ENCODE measurements at places on chromosomes 11 and 22. TPM values are rescaled to one million over a fixed set of nuclear protein-coding genes. Genes with fewer than 3 reads are reported as not detected.

NCR3LG1 gene
- total RNA-seq: 38.6 TPM

IFITM10 gene
- total RNA-seq: not detected

GRCh38 chr11:9315078-9315688 is 790 bp upstream of the TMEM41B start:
- no peak for DNase-seq

DNA sequence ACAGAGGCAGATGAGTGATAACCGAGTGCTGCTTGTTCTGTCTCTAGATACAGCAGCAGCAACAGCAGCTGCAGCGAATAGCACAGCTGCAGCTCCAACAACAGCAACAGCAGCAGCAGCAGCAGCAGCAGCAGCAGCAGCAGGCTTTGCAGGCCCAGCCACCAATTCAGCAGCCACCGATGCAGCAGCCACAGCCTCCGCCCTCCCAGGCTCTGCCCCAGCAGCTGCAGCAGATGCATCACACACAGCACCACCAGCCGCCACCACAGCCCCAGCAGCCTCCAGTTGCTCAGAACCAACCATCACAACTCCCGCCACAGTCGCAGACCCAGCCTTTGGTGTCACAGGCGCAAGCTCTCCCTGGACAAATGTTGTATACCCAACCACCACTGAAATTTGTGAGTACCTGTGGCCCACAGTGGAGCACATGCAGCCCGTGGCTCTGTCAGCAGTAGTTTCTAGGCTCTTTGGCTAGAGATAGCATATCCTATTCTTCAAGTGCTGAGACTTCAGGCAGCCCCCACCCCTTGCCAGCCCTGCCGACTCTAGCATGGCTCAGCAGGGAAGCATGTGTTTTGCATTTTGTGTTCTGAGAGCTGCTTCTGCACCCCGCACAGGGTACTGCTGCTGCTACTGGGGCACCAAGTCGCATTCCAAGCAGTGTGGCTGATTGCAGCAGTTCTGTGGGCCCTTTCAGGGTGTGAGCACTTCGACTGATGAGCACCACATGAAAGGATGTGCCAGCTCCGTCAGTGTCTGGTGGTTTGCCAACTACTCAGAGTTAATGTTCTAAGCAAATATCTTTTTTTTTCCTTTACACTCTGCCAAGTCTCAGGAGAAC is 59.2 kb downstream of the MED15 start:
- DNase-seq: no peak

GRCh38 chr11:131027491-131027890 is 111.2 kb upstream of the SNX19 start:
- DNase-seq: no peak

GRCh38 chr11:107392611-107393010 is 65.0 kb downstream of the CWF19L2 start:
- no peak for DNase-seq

DNA sequence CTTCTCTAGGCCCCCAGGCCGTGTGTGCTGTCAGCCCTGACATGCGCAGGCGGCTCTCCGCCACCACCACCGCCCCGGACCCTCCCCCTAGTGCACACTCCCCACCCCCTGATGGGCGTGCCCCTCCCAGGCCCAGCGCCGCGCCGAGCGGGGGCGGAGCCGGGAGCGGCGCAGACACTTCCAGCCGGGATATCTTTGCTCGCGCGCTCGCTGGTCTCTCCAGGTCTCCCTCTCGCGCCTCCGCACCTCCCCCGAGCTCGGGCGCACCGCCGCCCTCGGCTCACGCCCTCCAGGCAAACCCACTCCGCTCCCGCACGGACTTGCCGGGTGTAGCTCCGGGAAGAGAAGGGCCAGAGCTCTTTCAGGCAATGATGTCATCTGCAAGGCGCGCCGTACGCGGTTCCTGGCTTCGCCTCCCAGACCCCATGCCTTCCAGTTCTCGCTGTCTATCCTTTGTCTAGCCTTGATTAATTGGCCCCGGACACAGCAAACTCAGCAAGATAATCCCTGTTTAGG is at the start of gene SCN3B:
Gene SCN3B (minus strand): TSS at position 59 of the 516 bp plus-strand sequence. CDS start 823 bp downstream, outside the sequence.
- DNase-seq: no peak

DNA sequence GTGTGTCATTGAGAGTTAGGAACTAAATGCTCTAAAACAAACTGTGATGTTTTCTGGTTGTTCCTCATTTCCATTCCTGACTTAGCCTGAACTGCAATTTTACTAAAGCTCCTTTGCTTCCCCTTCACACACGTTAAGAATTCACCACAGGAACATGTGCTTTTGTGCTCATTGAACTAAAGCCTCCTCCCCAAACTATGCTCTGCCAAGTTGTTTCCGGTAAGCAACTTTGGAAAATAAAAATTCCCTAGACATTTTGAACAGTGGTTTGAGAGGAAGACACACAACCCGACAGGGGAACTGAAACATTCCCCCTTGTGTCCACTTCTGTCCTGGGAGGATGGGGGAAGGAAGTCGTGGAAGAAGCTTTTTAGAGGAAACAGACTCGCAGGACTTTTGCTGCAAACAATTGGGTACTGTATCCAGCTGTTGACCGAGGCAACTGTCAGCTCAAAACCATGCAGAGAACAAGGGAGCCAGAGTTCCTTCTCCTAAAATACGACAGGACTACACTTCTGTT is 66.9 kb downstream of the GAB2 start:
- peak; percentile 73 for DNase-seq

- no peak for DNase-seq
Observed at GRCh38 chr11:115741376-115742107, 237.3 kb upstream of the CADM1 start.

GRCh38 chr11:117473481-117474091 is 145.9 kb downstream of the CEP164 start:
- DNase-seq: no peak

- DNase-seq: no peak
Observed at GRCh38 chr11:5257296-5257695, 2.7 kb upstream of the HBG2 start.

DNA sequence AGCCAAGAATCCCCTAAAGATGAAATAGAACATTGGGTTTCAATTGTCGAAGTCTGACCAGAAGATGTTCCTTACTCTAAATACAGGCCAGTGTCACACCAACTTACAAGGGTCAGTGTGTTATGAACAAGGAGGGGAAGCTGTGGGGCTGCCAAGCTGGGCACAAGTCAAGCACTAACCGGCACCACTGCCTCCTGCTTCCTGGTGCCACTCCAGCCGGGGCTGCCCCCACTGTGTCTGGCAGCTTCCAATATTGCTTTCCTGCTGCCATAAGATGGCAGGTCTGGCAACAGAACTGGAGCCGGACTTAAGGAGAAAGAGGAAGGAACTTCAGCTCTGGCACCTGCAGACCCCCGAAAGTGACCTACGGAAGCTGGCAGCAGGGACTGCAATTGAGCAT is 13.7 kb upstream of the VPS37C start:
- DNase-seq: no peak

DNA sequence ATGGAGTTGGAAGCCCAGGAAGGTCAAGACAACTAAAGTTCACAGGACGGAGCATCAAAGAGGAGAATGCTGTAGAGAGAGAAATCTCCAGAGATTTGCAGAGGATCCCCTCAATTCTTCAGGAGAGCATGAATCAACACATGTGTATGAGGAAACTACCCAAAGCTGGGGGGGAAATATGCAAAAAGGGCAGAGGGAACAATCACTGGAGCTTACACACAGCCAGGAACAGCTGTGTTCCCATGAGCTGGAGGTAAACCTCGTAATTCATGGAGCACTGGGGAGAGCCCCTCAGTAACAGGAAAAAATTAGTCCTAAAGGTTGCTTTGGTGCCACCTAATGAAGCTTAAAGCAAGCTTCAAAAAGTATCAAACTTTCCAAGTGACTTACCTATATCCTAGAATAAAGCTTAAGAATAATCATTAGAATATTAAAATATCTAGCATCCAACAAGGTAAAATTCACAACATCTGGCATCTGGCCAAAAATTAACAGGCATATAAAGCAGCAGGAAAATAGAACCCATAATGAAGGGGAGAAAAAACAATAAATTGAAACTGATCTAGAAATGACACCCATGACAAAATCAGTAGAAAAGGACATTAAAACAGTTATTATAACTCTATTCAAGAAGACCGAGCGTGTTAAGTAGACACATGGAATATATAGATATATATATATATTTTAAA is 134.2 kb downstream of the STK33 start:
- no peak for DNase-seq

DNA sequence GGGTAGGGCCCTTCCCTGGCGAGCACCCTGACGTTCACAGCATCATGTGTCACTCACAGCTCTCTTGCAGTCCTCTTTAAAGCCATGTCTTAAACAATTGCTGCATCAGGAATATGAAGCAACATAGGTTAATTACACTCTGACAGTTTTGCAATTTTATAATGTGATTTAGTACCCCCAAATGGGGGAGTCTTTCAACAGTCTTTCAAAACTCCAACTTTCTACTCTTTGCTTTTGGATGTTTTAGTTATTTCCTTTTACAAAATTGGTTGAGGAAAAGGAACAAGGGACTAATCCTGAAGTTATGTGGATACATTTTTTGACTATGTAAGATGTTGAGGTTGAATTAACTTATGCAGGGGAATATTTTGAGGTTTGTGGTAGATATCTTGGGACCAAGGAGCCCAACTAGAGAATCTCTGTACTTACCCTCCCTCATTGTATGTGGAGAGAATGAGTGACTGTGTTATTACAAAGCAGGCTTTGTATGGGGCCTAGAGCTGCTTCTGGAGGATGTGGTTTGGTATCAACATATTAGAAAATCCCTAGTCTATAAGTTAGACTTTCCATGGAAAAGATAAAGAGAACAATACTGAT is at the start of gene MMP8:
Gene MMP8 (minus strand): TSS at position 51 of the 597 bp plus-strand sequence. CDS start 99 bp downstream, outside the sequence.
- no peak for DNase-seq

- no peak for DNase-seq
Observed at GRCh38 chr11:45617871-45618601, 47.4 kb downstream of the CHST1 start.

Data from Karpas-422 (cell line).